Stimulated activated CD8-positive, alpha-beta memory T cell treated with anti-CD3 and anti-CD28 coated beads, Interleukin-4, amount 100 ng/mL, for 1 hour (primary cell): ENCODE measurements at places on chromosomes 13 and 19.

DNA sequence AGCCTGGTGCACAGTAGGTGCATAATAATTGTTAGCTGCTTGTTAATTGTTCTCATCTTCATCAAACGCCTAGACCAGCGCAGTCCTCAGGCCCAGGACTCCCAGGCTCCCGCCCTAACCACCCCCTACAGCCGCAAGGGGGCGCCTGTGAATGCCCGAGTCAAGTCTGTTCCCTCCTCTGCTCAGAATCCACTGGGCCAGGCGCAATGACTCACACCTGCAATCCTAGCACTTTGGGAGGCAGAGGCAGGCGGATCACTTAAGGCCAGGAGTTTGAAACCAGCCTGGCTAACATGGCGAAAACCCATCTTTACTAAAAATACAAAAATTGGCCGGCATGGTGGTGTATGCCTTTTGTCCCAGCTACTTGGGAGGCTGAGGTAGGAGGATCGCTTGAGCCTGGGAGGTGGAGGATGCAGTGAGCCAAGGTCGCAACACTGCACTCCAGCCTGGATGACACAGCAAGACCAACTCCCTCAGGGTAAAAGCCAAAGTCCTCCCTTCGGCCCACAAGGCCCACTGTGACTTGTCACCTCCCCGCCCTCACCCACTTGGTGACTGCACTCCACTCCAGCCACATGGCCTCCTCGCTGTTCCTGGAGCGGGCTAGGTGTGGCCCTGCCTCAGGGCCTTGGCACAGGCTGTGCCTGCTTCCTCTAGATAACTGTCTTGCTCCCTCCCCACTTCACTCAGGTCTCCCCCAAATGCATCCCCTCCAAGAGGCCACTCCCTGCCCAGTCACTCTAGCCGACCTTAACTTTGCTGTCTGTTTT is 9.1 kb downstream of the ZNF653 start:
- DNase-seq: no peak

- no peak for DNase-seq
Observed at GRCh38 chr19:55930996-55931515, 1.1 kb downstream of the NLRP13 start.

DNA sequence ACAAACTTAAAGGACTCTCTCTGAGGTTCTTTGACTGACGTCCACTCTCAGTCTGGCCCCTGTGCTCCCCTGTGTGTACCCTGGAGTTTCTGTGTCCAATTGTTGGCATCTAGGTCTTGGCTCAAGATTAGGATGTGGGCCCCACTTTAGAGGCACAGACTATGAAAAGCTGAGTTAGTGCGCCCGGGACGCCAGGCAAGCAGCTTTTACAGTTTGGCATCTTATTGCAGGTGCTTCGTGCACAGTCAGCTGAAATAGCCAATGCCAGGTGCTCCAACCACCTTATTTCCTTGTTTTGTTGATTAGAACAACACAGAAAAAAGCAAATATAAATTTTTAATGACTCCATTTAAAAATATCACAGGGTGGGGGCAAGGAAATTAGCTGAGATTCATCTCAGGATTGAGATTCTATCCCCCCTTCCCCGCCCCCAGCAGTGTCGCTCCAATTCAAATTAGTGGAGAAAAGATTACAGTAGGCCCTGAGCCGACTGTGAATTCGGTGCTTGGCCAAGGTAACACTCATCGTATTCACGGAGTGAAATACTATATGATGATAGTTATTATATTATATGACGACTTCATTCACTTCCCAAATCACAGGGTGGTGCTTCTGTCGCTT is 4.3 kb downstream of the SOX1 start:
- DNase-seq: no peak

GRCh38 chr19:6455924-6456323 is 3.7 kb downstream of the SLC25A23 start:
- no peak for DNase-seq

DNA sequence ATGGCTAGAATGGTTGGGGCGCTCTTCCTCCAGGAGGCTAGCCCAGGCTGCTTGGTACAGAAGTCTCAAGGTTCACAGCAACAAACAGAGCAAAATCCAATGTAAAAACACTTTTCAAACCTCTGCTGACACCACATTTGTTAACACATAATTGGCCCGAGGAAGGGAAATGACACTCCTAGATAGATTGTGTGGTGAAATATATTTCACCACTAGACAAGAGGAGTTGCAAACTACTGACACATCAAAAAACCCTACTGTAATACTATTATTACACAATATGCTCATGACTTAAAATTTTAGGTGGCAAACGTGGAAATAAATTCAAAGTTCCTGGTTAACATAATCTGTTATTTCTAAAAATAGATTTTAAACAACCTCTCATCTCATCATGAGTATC is 643.6 kb downstream of the PCDH9 start:
- no peak for DNase-seq

DNA sequence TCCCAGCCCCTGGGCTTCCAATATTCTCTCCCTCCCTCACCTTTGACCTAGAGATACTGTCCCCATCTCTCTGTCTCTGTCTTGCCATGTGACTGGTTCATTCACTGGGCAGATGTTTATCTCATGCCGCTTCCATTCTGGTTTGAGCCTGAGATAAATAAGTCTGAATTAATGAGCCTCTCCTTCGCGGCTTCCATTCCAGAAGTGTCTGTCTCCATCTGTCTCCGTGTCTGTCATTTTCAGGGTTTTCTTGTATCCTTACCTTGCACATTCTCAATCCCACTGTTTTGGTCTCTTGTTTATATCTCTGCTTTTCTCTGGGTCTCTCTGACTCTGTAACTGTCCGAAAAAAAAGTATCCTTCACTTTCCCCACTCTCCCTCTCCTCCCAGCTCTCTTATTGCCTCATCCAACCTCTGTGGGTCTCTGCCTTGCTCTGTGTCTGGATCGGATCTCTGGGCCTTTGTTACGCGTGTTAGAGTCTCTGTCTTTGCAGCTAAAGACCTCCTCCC is 4.3 kb downstream of the SPHK2 start:
- DNase-seq: no peak

DNA sequence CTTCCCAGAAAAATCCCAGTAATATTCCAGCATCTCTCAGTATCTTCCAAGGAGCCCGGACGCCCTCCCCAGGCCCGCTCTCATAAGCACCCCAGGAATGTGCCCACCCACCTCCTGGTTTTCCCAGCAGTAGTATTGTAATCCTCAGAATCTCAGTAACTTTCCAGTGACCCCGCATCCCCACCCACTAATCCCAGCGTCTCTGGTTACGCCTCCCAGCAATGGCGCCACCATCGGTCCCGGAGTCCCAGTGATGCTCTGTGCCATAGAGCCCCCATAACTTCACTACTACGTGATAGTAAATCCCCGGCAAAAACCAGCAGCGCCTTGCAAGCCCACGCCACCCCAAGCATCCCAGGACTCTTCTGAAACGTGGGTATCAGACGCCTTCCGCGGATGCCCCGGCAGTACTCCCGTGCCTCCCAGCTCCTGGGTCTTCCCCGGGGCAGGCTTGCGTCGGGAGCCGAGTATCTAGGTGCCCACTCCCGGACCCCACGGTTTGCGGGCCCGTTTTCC is 928 bp upstream of the PNPLA6 start:
- no peak for DNase-seq

- DNase-seq: no peak
Observed at GRCh38 chr19:56348289-56348877, 33.7 kb upstream of the ZSCAN5A start.

GRCh38 chr19:19379527-19379926 is 25.9 kb upstream of the GATAD2A start:
- no peak for DNase-seq

GRCh38 chr13:99335603-99336002 is 28.4 kb upstream of the GPR183 start:
- DNase-seq: no peak

DNA sequence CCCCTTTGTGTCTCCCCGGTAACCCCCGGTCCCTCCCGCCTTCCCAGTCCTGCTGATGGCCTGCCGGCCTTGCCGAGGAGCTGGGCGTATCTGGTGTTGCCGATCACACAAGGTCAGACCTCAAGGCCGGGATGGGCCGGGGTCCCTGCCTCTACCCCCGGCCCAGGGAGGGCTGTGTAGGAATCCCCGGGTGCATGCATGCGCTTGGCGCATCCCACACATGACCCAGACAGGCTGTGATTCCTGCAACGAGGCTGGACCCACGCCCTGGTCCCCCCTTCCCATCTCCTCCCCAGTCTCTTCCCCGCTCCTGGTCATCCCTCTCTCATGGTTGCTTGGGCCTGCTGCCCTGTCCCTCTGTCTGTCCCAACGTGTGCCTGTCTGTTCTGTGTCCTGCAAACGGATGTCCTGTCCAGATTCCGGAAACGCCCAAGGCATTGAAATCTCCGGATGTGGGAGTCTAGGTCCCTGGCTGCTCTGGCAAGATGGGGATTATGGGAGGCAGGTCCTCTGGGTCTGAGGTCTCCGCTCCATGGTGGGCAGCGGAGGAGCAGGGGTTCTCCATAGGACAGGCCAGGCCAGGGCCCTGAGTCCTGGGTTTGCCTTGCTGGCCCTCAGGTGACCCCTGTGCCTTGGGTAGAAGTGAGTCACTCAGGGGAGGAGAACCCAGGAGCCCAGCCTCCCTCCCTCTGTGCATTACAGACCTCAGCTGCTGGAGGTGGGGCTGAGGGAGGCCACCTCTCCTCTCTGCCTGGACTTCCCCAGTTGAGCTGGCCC is 1.6 kb downstream of the PKN1 start:
- no peak for DNase-seq

GRCh38 chr19:35206379-35206778 is 22.2 kb downstream of the FAM187B start:
- DNase-seq: no peak

DNA sequence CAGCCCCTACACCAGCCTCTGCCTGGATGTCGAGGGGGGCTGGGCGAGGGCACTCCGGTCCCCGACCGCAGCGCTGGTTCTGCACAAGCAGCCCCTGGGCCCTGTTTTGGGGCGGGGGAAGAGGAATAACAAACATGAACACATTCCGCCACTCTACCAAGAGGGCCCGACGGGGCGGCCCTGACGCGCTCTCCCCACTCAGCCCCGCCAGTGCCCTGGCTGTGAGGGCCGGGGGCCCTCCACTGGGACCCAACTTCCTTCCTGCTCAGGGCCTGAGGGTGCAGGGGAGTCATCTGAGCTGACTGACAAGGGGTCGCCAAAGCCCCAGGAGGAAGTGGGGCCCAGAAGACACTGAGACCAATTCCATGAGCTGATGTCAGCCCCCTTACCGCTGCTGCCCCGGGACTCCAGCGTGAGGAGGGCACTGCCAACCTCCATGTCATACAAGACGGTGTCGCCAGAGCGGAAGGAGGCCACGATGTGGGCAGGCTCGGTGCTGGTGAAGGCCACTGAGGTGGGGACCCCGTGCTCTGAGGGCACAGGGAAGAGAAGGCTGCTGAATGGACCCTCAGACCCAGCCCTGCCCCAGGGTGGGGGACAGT is 5.6 kb upstream of the PRKD2 start:
- no peak for DNase-seq

DNA sequence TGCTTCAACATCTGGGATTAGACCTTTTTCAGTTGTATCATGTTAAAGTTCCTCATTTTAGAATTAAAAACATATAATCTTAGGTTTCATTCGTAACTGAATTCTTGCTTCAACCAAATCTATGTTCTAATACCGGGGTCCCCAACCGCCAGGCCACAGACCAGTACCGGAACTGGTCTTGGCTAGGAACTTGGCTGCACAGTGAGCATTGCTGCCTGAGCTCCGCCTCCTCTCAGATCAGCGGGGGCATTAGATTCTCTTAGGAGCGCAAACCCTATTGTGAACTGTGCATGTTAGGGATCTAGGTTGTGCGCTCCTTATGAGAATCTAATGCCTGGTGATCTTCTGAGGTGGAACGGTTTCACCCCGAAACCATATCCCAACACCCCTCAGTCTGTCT is 19.2 kb downstream of the ITM2B start:
- DNase-seq: no peak

DNA sequence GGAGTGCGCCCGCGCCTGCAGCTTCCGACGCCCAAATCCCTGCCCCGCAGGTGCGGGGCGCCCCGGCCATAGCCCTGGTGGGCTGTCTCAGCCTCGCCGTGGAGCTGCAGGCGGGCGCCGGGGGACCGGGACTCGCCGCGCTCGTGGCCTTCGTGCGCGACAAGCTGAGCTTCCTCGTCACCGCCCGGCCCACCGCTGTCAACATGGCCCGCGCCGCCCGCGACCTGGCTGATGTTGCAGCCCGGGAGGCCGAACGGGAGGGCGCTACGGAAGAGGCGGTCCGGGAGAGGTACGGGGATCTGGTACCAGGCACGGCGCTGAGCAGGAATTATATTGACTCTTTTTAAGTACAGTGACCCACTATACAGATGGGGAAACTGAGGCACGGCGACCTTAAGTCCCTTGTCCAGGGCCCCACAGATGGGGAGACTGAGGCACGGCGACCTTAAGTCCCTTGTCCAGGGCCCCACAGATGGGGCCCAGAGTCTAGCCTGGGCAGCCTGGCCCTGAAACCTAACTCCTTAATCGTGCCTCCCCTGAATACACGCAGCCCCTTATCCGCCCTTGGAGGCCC is 586 bp downstream of the MRI1 start:
- DNase-seq: no peak

GRCh38 chr19:48004236-48004635 is 9.8 kb downstream of the ELSPBP1 start:
- DNase-seq: no peak

DNA sequence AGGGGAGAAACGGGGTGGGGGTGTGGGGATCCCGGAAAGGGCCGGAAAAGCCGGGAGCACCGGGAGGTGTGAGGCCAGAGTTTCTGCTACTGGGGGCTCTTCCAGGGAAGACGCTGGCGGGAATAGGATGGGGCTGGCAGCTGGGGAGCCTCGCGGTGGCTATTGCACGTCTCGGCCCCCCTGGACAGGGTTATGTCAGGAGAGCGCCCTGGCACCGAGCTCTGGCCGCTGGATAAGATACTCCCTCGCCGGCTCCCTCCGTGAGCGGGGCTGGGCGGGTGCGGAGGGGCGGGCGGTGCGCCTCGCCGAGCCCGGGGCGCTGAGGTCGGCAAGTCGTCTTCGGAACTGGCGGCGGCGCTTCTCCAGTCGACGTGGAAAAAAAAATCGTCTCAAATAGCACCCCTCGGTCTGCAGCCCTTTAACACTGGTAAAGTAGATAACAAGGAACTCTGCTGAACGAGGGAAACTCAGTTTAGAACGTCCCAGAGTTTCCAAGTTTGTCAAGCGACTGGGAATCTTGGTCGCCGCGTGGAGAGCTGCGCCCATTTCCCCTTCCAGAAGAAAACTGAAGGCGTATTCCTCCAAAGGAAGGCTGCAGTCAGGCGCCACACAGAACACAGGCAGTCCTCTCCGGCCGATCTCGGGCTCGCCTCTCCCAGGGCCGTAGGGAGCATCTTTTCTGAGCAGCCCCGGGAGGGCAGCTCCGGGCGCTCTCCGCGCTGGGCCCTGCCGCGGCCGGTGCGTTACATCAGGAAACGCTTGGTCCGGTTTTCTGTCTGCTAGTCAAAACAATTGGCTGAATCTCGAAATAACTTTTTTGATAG is 115.1 kb downstream of the KCNRG start:
- DNase-seq: no peak

- no peak for DNase-seq
Observed at GRCh38 chr13:43470610-43471009, 316.2 kb downstream of the ENOX1 start.

- no peak for DNase-seq
Observed at GRCh38 chr13:51258612-51259548, 36.7 kb downstream of the FAM124A start.
